ENCODE measurements at places on chromosomes 6 and 20. TPM values are rescaled to one million over a fixed set of nuclear protein-coding genes. Genes with fewer than 3 reads are reported as not detected.

The BEND6 gene
- 11.9 TPM for total RNA-seq

DNA sequence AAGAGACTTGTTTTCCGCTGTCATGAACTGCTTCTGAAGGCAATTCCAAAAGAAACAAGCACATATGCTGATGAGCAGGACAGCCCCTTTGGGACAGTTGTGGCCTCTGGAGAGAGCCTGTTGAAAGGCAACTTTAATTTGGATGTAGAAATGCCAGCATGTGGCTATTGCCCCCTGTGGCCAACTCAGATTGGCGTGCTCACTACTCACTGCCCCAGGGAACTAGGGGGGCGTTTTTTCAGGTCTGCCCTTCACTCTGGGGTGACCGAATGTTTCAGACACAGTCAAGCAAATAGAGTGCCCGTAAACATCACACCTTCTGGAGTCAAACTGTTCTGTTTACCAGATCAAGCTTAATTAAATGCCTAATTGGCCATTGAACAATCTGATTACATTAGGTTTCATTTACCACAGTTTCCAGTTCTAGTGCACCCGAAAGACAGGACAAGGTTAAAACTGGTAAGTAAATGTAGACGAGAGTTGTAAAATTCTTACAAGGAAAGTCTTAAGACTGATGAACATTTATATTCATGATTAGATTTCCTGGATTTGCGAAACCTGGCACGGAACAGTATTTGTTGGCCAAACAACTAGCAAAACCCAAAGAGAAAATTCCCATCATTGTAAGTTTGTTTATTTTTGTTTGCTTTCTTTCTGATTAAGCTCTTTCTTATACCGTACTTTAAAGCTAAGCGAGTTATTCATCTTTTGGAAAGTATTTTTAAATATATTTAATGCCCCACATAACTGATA lies 75.9 kb upstream of the SYNJ2 start:
- peak; percentile 31 for DNase-seq

DNA sequence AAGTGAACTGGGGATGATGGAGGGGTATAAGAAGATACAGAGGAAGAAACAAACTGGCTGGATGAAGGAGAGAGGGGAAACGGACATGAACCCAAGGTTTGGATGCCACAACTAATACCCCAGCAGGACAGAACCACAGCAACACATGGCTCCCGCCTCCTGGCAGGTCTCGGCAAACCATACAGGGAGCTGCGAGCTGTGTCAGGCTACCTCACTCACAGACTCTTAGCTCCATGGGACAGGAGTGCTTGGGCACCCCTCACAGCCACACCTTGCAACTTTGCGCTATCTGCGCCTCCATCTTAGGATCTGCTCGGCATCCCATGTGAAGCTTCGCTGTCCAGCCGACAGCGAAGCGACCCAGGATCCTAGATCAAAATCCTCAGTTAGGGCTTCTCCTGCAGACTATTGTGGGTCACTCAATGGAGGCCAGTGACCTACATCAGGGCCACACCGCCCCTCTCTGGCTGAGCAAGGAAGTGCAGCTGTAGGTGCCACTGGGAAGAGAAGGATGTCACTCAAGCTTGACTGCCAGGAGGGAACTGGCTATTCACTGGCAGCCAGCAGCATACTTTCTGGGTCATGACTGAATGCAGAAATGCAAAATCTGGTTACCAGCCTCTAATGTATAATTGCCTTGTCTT lies 174.4 kb upstream of the RIN2 start:
- no peak for DNase-seq

GRCh38 chr6:64955435-64955848 lies 751.6 kb downstream of the EYS start:
- DNase-seq, result no peak

DNA sequence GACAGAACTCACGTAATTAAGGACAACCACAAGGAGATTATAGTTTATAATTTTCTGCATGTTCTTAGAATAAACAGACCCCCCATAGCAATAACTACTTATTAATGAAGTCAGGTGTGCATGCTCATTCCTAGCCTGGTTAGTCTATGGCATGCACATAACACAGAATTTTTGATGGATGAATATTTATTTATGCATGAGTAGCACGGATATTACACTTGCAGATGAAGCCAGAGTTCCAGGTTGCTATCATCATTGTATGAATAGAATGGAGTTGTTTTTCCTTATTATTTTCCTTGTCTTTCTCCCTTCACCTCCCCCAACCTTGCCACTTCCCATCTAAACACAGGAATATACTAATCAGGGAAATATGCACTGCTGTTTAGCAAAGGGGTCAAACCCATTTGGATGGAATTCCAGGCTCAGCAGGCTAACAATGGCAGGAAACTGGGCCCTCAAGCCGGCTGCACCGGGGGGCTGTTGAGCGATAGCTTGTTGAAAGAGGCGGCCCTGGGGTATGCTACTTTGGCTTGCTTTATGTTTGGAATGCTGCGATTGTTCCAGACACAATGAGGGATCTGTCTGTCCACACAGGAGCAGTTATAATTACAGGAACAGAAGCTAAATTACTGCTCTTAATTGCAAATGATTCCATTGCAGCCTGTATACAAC lies 112.6 kb downstream of the TMEM170B start:
- peak; percentile 98 for DNase-seq

All from SJSA1 (cell line).